Aorta (tissue), 5 donors: ENCODE measurements at places on chromosomes 5 and 9.

DNA sequence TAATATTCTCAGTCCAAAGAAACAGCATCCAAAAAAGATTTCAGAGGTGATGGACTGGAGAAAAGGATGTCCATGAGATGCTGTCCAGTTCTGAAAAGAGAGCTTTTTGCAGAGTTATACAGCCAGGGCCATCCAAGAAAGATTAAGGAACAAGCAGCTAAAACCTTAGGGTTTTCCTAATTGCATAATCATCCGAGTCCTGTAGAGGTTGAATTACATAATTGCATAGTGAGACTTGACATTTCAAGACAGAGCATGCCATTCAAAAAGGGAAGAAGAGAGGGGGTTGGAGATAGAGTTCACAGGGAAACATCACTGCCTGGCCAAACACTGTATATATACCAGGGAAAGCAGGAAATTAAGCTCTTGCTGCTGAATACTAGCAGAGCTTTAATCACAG, 1729.2 kb upstream of the WWC1 start:
- no peak for DNase-seq

GRCh38 chr5:136066661-136067271, 38.0 kb downstream of the TGFBI start:
- no peak for DNase-seq

GRCh38 chr5:39073767-39074016, 507 bp downstream of the RICTOR start:
- no peak for DNase-seq

- DNase-seq: no peak
Observed at GRCh38 chr5:78903861-78904260, 81.2 kb downstream of the ARSB start.

GRCh38 chr5:74822288-74822687, 43.9 kb downstream of the FAM169A start:
- no peak for DNase-seq
